Midbrain (tissue), 1 donor: ENCODE measurements at places on chromosomes 5 and 9.

DNA sequence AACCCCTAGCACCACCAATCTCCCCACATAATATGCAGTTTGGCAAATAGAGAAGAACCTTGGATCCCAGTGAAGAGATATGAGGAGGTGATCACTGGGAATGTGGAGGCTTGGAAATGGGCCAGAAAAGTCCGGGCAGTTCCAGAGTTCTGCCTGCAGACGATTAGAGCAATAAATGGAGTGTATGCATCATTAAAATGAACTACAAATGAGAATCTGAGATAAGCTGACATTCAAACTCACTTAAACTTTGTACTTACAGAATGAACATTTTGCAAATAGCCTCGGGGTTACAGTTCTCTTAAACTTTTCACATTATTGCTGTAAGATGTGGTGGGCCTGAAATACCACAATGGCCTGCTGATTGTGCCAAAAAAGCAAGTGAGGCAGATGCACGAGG, 23.0 kb upstream of the LHFPL2 start:
- DNase-seq, result no peak

- DNase-seq, result no peak
These were observed 3.5 kb downstream of the LHX2 start for GRCh38 chr9:124014956-124015660.

GRCh38 chr5:31770132-31770720, 131.3 kb downstream of the PDZD2 start:
- no peak for DNase-seq

- no peak for DNase-seq
These were observed 124.9 kb downstream of the SAXO1 start for GRCh38 chr9:18907927-18908625.

DNA sequence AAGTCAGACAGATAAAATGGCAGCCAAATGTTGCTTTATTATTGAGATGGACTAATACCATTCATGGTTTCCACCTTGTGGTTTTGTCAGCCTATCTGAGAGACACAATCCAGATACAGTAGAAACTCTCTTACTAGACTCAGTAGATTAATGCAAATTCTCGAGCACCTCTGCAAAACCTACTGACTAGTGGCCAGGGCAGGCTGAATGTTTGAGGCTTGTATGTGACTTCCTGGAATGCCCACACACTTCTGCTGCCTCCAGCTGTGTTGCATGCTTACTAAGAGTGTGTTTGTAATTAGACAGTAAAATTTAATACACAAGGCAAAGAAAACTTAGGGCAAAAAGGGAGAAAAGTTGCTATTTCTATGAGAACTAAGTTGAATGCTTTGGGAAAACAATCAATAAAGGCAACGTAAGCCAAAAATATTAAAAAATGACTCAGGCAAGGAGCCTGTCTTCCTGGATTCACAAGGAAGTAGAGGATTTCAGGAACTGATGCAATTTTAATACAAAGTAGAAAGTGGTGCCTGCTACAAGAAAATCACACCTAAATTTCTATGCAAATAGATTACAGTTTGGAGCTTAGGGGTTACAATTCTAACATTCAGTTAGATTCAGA, 30.2 kb upstream of the CCNG1 start:
- DNase-seq, result no peak

DNA sequence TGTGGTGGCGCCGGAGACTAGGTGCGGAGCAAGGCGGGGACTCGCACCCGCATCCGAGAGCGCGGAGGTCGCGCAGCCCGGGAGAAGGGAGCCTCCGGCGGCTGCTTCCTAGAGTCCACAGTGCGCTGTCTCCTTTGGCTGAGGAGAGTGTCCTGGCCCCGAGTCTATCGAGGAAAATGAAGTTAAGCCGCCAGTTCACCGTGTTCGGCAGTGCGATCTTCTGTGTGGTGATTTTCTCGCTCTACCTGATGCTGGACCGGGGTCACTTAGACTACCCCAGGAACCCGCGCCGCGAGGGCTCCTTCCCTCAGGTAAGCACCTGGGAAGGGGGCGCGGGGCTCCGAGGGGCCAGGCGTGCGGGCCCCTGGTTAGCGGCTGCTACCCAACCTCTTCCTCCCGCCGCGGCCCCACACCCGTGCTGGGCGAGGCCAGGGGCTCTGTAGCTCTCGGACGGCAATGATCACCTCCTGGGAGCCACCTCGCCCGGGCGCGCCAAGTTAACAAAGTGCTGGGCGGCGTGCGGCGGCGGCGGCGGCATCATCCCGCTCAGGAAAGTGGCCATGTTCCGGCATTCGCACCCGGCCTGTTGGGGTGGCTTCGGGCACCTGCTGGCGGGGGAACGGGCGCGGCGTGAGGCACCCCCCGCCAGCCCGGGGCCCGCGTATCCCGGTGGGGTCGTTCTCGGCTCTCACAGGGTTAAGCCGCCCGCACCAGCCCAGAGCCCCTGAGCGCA, 681 bp downstream of the MAN2A1 start:
- DNase-seq, result no peak

- DNase-seq, result no peak
These were observed 1847.1 kb upstream of the NUDT12 start for GRCh38 chr5:105409695-105410094.

DNA sequence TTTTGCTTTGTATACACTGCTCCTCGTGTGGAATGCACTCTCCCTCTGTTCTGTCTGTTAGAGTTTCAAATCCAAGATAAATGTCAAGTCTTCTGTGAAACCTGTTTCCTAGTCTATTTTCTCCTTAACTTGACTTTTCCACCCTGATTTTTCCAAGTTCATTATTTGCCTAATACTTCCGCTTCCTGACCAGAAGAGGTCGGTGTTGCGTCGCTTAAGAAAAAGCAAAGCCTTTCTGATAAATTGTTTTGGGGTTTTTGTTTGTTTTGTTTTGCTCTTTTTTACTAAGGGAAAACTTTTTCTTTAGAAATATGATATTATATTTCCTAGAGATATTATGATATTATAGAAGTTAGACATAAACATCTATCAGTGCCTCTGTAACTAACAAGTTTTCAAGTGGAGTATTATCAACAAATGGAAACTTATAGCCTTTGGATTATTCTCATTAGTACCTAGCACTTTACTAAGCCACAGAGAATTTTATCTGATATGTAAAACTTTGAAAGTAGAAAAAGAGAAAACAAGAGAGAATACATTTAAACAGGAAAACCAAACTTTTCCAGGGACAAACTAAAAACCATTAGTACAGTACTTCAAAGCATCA, 55.8 kb downstream of the PHAX start:
- peak; percentile 30 for DNase-seq

DNA sequence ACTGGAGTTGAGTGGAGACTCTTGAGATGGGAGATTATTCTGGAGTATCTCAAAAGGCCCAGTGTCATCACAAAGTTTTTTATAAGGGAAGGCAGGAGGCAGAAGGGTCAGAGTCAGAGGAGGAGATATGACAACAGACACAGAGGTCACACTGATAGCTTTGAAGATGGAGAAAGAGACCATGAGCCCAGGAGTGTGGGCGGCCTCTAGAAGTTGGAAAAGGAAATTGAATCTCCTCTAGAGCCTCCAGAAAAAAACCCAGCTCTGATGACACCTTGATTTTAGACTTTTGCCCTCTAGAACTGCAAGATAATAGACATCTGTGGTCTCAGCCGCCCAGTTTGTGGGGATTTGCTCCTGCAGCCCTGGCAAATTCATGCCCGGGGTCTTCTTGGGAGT, 64.8 kb upstream of the SPTLC1 start:
- DNase-seq, result no peak
